Thoracic aorta (tissue), 2 donors: ENCODE measurements at places on chromosomes 4 and X.
A peak's percentile ranks its signal among the peaks of the same experiment; 100 is the strongest.

GRCh38 chrX:107552930-107553329 lies 75.4 kb upstream of the PRPS1 start:
- DNase-seq, result no peak

DNA sequence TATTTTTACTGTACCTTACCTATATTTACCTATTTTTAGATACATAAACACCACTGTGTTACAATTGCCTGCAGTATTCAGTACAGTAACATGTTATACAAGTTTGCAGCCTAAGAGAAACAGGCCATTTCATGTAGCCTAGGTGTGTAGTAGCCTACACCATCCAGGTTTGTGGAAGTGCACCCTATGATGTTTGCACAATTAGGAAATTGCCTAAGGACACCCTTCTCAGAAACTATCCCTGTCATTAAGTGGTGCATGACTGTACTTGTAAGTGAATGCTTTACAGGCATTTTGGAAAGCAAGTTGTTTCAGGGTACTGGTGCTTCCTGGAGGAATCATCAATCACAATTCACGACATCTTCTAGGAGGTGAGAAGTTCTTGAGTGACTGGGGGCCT lies 991.8 kb upstream of the SLIT2 start:
- DNase-seq, result no peak

DNA sequence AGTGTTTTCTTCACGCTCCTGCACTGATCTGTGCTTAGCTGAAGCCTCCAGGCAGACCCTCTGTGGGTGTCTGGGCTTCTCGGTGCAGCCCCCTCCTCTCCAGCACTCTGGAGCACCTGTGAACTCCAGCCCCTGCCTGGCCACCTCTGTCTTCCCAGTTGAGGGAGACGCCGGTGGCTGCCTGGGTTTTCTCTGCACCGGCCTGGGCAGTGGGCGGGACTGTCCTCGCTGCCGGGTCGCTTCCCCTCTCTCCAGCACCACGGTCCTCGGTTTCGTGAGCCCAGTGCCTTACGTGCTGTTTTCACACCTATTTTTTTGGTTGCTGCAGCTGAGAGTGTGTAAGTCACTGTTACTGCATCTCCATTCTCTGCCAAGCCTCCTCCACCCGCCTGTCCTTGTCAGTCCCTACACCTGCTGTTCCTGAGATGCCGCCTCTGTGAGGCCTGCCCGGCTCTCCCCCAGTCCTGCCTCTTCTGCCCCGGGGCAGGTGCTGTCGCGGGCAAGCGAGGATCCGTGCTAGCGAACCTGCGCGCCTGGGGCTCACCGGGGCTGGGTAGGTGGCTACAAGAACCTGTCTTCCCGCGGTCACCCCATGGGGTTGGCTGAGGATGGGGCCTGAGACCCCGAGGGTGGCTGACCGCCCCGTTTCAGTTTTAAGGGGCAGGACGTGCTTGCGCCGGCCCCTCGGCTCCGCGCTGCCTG lies 2.4 kb upstream of the FGFRL1 start:
- DNase-seq, result no peak

GRCh38 chr4:124278477-124278876 lies 434.1 kb downstream of the ANKRD50 start:
- no peak for DNase-seq

DNA sequence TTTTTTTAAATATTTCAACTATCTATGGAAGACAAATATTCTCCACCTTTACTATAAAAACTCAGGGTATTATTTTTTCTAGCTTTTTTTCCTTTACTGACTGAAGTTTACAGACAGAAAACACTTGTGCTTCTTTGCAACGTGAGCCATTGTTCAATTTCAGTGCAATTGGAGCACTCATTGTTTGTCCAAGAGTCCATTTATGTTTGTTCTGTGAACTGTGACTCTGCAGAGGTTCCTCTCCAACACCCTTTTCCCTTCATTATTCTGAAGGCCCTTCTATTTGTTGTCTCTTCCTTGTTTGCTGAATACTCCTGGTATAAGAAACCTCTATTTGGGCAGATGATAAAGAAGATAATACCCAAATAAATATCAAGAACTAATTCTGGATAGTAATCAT lies 37.4 kb downstream of the DAPP1 start:
- DNase-seq, result no peak

- no peak for DNase-seq
These were observed 2.9 kb downstream of the TMEM131L start for GRCh38 chr4:153469031-153469430.

DNA sequence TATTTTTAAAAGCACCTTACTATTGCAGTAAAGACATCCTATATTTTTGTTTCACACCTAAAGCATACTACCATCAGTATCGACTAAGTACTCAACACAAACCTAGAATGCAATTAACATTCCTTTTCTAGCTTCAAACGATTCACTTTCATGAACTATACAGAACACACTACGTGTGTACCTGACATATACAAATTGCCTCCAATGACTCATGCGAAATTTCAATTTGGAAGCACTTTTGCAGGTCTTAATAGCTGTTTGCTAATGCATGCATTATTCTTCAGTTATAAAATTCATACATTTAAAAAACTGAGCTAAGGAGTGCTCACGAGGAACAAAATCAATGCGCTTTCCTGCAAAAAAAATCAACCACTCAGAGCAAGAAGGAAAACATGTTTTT lies 19.7 kb upstream of the GPM6B start:
- DNase-seq, result no peak

DNA sequence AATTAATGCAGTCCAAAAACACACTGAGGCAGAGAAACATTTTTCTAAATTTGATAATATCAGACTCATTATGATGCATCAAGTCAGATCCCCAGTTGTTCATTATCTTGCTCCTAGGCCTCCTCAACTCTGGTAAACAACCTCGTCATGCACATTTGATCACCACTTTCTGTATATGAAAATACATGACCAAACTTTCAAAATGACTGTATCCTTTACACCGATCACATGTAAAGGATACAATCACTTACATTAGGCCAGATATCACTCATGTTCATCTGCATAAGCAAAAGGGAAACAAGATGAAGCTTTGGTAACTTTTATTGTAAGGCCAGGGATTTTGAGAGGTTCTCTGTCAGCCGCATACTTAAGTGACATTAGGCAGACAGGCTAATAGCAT lies 99.4 kb upstream of the IL1RAPL1 start:
- DNase-seq, result no peak

GRCh38 chrX:41468647-41469323 lies 21.6 kb downstream of the NYX start:
- no peak for DNase-seq

DNA sequence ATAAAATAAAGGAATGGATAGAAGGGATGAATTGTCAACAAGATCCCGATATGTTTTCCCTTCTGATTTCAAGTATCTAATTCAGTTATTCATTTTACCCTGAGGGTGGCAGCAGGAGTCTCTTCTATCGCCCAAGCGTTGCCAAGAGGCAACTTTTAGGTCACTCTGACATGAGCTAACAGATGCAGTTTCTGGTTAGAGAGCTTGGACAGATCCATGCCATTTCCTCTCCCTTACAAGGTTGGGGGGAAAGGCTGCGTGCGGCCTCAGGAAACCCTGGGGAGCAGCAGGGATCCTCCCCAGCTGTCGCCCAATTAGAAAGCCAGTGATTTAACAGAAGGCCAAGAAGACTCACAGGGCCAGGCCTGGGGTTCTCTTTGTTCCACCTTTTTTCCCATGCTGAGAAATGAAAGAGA lies 35.3 kb upstream of the WAS start:
- no peak for DNase-seq

GRCh38 chrX:2266445-2267349 lies 234.1 kb downstream of the DHRSX start:
- DNase-seq, result no peak

GRCh38 chrX:46777971-46778810 lies 19.3 kb upstream of the SLC9A7 start:
- DNase-seq, result no peak

GRCh38 chr4:39825090-39825489 lies 127.2 kb downstream of the UBE2K start:
- no peak for DNase-seq

- DNase-seq, result no peak
These were observed 133.3 kb downstream of the GATB start for GRCh38 chr4:151627491-151627890.

DNA sequence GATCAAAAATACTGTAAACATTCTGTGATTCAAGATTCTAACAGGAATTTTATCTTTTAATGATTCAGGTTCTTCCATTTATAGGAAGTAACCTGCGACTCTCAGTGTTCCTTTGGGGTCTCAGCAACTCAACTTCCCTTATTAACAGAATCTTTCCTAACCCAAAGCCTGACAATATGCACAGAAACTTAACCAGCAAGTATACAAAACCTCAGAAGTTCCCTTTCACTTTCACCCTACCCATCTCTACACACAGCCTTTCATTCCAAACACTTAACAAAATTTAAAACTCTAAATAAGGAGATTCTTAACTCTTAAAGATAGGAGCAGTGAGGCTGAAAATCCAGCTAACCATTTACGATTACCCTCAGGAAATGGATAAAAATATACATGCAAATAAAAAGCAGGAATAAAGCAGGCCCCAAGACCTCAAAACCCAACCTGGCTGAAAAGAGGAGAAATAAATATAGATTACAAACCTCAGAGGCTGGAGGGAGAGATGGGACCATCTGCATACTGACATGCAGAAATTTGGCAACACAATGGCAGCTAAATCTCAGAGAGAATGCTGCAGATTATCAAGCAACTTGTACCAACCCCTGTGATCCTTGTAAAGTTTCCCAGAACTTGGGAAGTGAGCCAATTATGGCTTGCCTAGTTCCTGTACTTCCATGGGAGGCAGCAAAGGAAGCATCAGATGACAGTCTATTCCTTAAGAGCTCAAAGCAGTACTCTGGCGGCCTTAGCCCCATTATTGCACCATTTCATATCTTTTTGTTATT lies 101.0 kb downstream of the ATP11C start:
- DNase-seq, result no peak

DNA sequence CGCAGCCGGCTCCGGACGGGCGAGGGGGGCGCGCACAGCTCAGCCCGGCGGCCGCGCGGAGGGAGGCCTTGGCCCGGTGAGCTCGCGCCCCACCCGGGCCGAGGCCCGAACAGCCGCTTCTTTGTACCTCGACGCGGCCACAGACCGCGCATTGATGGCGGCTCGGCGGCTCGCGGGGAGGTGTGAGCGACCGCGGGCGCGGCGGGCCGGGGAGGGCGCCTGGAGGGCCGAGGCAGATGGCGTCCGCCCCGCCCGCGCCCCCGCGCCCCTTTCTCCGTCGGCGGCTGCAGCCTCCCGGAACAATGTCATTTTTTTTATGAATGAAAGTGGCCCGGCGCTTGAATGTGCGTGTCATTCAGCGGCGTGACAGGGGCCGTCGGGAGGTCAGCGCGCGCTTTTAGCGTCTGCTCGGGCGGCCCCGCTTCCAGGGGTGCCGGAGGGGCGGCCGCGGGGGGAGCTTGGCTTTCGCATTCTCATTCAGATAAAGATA lies 1.8 kb downstream of the FGFR3 start:
- no peak for DNase-seq

- peak; percentile 5 for DNase-seq
These were observed 19.9 kb downstream of the DGAT2L6 start for GRCh38 chrX:70196961-70197720.

DNA sequence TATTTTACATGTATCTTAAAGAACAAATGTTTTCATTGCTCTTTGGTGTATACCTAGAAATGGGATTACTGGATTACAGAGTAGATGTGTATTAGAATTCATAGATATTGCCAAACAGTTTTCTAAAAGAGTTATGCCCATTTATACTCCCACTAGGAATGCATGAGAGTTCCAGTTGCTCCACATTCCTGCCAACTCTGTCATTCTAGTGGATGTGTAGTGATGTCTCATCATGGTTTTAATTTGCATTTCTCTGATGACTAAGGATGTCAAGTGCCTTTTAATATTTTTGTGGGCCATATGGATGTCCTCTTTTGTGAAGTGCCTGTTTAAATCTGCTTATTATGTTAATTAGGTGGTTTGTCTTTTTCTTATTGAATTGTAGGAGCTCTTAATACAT lies 65.6 kb upstream of the BMP2K start:
- no peak for DNase-seq

GRCh38 chr4:27276307-27277073 lies 415.8 kb downstream of the STIM2 start:
- no peak for DNase-seq

- no peak for DNase-seq
These were observed 49.7 kb downstream of the TMPRSS11F start for GRCh38 chr4:68079928-68080327.

GRCh38 chr4:135948797-135949196 lies 1583.5 kb downstream of the PCDH18 start:
- DNase-seq, result no peak

DNA sequence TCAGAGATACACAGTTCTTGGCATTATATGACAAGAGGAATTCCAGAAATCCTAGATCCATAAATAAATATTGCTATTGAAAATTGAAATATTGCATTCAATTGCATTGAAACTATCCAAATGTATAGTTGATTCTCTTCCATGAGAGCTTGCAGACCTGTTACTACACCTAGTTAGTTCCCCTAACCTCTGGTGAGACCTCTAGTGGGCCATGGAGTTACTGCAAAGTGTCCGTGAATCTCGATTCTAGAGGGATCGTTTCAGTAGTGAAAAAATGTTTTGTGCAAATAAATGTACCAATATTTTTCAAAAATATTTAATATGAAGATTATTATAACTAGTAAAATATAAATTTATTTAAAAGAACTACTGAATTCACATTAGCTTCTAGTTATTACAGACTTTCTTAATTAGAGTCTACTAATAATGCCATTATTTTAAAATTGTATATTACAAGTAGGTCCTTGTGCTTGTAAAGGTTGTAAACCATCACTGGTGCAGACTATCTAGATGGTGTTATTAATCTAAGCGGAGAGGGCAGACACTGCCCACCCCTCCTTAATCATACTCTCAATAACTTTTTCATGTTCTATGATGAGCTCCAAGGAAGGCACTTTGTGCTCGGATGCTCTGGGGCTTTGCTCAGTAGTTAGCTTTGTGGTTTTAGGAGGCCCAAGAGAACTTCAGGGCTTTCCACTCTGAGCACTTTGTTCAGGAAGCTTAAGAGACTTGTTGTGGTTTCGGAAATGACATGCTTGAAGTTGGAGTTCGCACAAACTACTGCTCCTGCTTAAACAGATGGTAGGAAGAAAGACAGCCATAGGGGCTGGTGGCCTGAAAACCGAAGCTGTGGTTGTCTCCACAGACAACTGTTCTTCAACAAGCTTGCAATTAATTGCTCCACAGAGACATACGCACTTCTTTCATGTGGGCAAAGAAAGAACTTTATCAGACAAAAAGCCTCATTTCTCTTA lies 42.8 kb downstream of the IL21 start:
- DNase-seq, result no peak

DNA sequence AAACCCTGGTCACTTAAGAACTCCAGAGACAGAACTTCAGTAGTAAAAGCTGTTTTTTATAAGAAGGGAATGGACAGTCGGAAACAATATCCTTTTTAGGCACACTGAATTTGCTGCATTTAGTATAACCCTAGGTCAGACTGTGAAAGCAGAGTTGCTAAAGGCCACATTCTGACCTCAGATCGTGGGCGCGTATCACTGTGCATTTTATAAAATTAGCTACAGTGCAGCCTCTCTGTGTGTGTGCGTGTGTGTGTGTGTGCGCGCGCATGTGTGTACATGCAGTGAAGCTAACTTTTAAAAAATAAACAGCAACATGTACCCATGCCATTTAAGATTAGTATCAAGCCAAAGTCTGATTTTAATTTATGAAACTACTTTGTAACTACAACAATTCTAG lies 8.0 kb downstream of the ZNF827 start:
- DNase-seq, result no peak

GRCh38 chr4:104128850-104129213 lies 365.9 kb downstream of the CXXC4 start:
- DNase-seq, result no peak
